HepG2 (cell line): ENCODE measurements at places on chromosomes 6 and 20. TPM values are rescaled to one million over a fixed set of nuclear protein-coding genes. Genes with fewer than 3 reads are reported as not detected.

The TSBP1 gene
- total RNA-seq = not detected in 2 replicates

- no peak for DNase-seq
These were observed 11.5 kb downstream of the BPI start for GRCh38 chr20:38315290-38315966.

DNA sequence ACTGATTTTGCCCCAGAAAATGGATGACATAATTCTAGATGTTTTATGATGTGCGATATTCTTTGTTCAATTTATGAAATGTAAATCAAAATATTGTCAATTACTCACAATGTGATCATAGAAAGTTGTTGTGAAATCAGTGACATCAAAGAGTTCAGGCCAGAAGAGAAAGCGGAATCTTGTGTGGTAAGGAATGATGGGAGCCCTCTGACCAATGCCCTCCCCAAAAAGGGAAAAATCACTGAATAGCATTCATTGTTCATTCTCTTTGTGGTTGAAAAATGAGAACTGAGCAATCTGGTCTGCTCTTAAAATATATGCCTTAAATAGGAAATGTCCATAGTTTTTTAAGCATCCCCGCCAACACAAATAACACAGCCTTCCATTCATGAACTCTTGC, 247.1 kb upstream of the GRIK2 start:
- no peak for DNase-seq

DNA sequence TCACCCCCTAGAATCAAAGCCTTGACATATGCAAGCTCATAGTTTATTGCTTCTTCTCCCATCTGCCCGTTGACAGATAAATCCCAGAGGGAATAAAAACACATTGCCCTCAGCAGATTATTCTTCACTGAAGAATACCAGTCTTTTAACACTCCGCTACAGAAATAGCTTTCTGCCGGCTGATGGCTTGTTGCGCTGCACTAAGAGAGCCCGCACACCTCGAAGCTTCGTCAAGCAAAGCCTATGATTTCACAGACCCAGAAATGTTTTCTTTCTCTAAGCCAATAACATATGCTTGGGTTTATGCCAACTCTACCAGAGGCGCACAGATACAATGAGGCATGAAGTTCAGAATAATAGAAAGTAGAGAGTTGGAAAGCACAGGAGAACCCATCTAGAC, 208.9 kb upstream of the FOXQ1 start:
- no peak for DNase-seq

- DNase-seq = no peak
These were observed 132.1 kb upstream of the KCNG1 start for GRCh38 chr20:51154708-51155690.
